Stimulated activated CD4-positive, alpha-beta T cell treated with anti-CD3 and anti-CD28 coated beads, Interleukin-15, amount 100 ng/mL, for 1 hour (primary cell): ENCODE measurements at places on chromosomes 7 and 10.

DNA sequence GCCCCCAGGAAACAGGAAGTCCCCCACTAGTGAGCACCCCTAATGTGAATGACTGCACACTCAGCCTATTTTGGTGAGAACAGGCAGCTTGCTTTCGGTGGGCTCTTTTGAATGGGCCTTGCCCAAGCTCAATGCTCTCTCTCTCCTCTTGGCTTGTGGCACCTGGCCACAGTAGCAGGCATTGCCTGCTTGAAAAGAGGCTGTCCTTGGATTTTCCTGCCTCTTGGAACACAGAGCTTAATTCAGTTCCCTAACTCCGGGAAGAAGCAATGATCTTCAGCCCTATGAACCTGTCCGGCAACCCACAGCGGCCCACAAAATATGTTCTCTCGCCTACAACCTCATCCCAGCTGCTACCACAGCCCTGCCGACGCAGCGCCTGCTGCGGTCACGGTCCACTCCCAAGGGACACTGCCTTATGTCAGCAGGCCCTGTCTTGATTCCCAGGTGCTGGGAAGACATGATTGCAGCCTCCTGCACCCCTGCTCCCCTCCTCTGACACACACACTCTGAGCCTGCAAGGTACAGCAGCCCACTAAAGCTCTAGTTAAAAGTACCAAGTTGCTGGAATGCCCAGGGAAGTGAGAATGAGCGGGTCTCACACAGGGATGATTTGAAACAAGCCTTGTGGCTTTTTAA is 715.5 kb upstream of the GALNT17 start:
- DNase-seq = no peak

DNA sequence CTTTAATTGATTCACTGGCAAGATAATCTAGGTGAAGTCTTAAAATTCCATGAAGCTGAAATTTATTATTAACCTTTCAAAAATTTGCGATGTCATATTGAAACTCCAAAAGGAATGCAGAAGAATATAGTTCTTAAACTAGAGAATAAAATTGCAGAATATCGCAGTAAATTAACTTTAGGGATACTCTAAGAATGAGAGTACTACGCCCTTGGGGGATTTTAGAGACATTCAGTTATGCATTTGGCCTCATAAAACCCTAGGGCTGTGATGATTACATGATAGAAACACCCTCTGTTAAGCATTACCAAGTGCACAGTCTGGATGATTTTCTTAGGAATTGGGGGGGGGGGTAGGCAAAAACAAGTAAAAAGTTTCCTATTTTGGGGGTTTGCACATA is 3.7 kb downstream of the WNT2 start:
- DNase-seq = no peak

GRCh38 chr7:46537191-46537905 is 616.3 kb upstream of the IGFBP3 start:
- no peak for DNase-seq

GRCh38 chr10:128869101-128869749 is 597.8 kb upstream of the MGMT start:
- DNase-seq = no peak

GRCh38 chr7:50262446-50262845 is 42.1 kb upstream of the IKZF1 start:
- DNase-seq = no peak

DNA sequence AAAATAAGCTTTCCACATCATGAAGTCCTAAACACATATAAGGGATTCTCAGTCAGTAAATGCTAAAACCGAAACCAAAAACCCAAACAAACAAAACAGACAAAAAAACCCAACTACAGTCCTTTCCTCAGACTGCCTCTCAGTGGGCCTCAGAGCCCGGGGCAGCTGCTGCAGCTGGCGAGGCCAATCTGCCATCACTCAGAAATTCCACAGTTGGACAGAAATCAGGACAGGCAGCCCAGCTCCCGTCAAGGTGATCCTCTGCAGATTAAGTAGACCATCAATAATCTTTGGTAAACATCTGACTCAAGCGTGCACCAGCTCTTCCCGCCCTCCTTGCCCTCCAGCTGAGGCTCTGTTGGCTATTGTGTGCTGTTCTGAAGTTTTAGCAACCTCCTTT is 142.2 kb downstream of the ATXN7L1 start:
- no peak for DNase-seq

- no peak for DNase-seq
These were observed 9.6 kb downstream of the ZKSCAN5 start for GRCh38 chr7:99514050-99514449.

- no peak for DNase-seq
These were observed 10.0 kb upstream of the CRYGN start for GRCh38 chr7:151449990-151450389.

GRCh38 chr7:135282561-135283254 is 49.1 kb downstream of the STRA8 start:
- no peak for DNase-seq
